ENCODE measurements at places on chromosomes 1 and 21. TPM values are rescaled to one million over a fixed set of nuclear protein-coding genes. Genes with fewer than 3 reads are reported as not detected.

The KMO gene
- not detected for total RNA-seq

The KRTAP24-1 gene
- total RNA-seq = not detected

The GBP3 gene
- total RNA-seq = 6.4 TPM

The SYT14 gene
- 1.7 TPM for total RNA-seq

DNA sequence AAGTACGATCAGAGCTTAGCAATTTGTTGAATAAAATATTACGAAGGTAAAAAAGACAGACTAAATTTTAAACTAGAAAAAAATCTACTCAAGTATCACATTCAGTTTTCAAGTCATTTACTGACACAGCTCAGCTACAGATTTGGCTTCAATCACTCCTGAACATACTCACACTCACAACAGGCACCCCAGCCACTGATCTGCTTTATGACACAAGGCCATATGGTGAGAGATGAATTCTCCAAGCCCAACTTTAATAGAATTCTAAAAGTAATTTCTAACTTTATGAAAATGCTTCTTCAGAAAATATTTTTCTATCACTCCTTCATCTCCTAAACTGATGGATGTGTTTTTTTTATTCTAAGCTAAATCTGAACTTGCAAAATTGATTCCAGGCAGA lies 337.1 kb downstream of the HHIPL2 start:
- no peak for DNase-seq
- H3K27ac ChIP-seq = no peak overlapping the region
- no peak overlapping the region for H3K4me3 ChIP-seq
- H3K36me3 ChIP-seq = no peaks in the 10 kb centered on the region
- H3K27me3 ChIP-seq = peaks cover 27% of the 10 kb centered on the region

DNA sequence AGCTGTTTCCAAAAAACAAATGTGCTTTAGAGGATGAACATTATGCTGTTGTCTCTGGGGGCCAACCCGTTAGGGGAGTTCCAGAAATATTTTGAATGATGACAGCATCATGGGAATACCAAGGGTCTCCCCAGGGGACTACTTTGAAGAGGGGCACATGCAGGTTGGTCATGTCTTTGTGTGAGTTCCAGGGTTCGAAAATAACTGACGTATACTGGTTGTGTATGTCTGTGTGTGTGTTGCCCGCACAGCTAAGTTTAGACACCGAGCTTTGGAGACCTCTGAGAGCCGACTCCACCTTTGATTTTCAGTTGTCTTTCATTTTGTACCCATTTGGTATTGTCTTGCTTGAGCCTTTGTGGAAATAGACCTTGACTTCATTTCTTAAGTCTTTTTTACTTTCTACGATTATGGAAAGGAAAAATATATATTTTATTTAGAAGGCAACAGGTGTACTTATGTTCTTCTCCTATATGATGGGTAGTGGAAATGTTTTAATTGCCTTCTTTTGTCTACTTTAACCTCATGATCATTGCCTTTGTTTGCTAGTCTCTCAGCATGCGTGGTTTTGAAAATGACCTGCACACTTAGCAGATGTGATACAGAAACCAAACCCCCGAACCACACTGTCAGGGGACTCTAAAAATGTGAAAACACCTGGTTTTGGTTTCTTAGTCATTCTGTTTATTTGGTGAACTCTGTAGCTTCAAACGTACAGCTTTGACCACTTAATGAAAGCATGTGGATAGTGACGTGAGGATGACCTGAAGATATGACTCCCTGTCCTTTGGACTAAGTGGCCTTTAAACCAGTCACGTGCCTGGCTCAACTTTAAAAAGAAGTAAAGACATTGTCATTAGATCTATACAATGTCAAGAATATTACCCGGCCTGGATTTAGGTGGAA lies 56.5 kb downstream of the GALNT2 start:
- H3K4me1 ChIP-seq = peaks cover 29% of the 10 kb centered on the region
- no peak for DNase-seq
- no peak overlapping the region for H3K27ac ChIP-seq
- H3K4me3 ChIP-seq = no peak overlapping the region

DNA sequence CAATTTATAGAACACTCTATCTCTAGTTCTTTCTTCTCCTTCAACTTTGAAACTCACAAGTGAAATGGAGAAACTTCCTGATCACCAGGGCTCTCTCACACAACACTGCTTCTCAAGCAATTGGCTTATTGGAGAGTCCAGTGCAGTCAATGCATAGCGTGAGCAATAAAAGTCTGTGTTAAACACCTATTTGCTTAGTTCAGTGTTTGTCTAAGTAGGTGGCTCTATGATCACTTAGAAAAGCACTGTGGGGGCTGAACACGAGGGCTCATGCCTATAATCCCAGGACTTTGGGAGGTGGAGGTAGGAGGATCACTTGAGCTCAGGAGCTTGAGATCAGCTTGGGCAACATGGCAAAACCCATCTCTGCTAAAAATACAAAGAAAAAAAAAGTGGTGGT lies 12.2 kb downstream of the CTSS start:
- H3K27me3 ChIP-seq = no peaks in the 10 kb centered on the region
- no peak overlapping the region for H3K4me3 ChIP-seq
- H3K27ac ChIP-seq = no peak overlapping the region
- H3K4me1 ChIP-seq = peaks cover 4% of the 10 kb centered on the region
- no peaks in the 10 kb centered on the region for H3K36me3 ChIP-seq
- DNase-seq = no peak
